ENCODE measurements at places on chromosomes 7 and 10.

- DNase-seq: no peak
Measured at GRCh38 chr7:29843093-29843492, 36.8 kb downstream of the WIPF3 start.

DNA sequence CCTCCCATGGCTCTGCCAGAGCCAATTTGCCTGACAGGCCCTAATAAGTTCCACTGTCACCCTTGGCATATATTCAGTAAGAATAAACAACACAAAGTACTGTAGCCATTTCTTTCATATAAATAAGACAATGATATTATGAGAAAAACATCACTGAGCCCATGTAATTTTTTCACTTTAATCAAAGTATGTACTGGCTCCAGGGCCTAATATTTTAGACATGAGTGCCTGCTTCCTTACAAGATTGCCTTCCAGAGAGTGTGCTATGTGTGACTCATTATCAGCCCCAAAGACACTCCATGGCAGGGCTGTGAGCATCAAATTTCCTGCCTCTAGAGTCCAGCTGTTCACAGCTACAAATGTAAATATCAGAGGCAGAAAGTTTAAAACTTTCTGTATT, 297.6 kb downstream of the LHFPL3 start:
- DNase-seq: no peak

- DNase-seq: no peak
Measured at GRCh38 chr7:65938336-65938895, 43.6 kb downstream of the GUSB start.

DNA sequence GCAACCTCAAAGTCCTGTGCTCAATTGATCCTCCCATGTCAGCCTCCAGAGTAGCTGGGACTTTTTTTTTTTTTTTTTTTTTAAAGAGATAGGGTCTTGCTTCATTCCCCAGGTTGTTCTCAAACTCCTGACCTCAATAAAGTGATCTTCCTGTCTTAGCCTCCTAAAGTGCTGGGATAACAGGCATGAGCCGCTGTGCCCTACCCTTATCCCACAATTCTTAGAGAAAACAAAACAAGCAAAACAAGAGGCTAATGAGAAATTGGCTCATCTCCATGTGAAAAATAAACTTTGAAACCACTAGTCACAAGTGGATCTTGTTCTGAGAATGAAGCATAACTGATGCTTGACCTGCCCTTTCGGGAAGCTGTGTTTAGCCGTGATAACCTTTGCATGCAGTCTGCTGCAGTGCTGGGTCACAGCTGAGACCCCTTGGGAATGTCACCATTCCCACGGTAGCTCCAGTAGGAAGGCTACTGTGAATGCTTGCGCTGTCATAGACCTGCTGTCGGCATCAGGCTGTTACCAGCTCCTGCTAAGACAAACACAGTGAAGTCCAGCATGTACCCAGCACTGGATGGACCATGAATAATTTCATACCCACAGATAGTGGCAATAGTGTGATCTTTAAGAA, 290.7 kb upstream of the KIAA1217 start:
- DNase-seq: no peak

GRCh38 chr7:8356071-8356470, 77.3 kb upstream of the NXPH1 start:
- DNase-seq: no peak

DNA sequence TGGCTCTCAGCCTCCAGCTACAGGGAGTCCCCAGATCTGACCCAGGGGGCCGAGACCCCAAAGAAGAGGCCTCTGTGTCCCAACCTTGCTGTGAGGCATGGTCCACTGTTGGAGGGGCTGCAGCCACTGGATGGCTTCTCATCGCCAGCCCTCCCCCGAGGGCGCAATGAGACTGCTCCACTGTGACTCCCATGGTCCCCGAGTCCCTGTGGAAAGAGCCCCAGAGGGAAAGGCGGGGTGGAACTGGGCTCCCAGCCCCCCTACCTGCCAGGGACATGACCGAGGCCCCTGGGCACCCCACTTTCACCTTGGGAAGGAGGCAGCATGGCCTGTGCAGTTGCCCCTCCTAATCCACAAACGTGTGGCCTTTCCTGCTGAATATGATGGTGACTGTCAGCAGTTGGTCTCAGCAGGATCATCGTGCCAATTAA, 33.5 kb upstream of the RET start:
- DNase-seq: no peak

- peak; percentile 37 for DNase-seq
Measured at GRCh38 chr7:17234398-17235031, 63.9 kb upstream of the AHR start.

GRCh38 chr10:19833170-19833824, 17.1 kb downstream of the PLXDC2 start:
- DNase-seq: no peak

- no peak for DNase-seq
Measured at GRCh38 chr10:47116445-47116844, 183.6 kb upstream of the GDF10 start.

- DNase-seq: no peak
Measured at GRCh38 chr7:47094462-47094861, 487.4 kb downstream of the TNS3 start.

GRCh38 chr7:43647673-43648472, 65.0 kb downstream of the STK17A start:
- DNase-seq: no peak

DNA sequence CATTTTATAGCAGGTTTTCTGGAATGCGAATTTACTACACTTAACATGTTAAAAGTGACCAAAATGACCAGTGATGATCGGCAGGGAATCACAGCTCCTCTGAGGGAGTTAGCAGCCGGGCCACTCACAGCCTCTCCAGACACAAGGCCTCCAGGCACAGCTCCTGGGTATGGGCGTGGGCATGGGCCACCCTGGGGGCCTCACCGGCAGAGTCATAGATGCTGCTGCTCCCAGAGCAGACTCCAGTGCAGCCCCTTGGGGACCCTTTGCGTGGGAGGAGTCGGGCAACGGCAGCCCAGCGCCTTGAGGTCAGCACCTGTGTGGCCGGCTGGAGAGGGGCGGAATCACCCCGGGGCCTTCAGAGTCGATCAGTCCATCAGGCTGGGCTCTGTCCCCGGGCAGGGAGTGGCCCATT, 8.6 kb downstream of the KNDC1 start:
- no peak for DNase-seq

- no peak for DNase-seq
Measured at GRCh38 chr10:91576096-91576545, 56.8 kb downstream of the PPP1R3C start.

GRCh38 chr10:81957976-81958375, 83.0 kb downstream of the NRG3 start:
- DNase-seq: no peak

DNA sequence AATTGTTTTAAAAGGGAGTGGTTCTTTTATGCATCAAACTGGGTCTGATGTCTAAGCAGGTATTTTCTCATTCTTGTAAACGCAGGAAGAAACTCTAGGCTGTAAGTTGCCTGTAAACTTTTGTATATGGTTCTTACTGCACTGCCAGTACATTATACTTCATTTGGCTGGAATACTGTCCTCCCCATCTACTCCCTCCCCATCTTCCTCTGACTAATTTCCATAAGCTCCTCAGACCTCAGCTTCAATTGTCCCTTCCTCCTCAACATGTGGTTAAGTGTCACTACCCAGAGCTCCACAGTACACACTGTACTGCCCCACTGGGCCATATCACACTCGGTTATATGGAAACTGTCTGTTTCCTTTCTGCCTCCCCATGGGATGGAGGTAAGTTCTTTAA, 161.4 kb upstream of the MDFIC start:
- DNase-seq: no peak

- DNase-seq: no peak
Measured at GRCh38 chr7:94174956-94175355, 170.8 kb upstream of the BET1 start.

GRCh38 chr10:87715552-87716347, 56.1 kb downstream of the PAPSS2 start:
- DNase-seq: no peak

- DNase-seq: no peak
Measured at GRCh38 chr7:17679458-17679857, 260.8 kb downstream of the SNX13 start.

DNA sequence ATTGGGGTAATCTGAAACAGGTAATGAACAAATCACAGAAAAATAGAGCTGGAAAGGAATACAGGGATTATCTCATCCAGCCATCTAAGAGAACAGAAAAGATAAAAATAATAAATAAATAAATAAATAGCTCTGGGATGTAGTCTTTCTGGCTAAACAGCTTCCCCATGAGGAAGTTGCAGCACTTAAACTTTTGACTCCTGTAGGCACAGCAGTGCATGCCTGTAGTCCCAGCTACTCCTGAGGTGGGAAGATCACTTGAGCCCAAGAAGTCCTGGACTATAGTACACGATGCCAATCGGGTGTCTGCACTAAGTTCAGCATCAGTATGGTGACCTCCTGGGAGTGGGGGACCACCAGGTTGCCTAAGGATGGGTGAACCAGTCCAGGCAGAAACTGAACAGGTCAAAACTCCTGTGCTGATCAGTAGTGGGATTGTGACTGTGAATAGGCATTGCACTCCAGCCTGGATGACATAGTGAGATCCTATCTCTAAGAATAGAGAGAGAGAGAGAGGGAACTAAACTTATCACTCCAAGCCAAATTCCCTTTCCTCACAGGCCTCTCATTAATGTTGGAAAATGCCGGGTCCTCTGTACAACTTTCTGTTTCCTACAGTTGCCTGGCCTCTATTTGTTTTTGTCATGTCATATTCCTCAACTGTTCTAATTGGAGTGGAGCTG, 61.7 kb upstream of the CDK13 start:
- DNase-seq: no peak
